Small intestine (tissue), 16 donors: ENCODE measurements at places on chromosomes 6 and 20.

DNA sequence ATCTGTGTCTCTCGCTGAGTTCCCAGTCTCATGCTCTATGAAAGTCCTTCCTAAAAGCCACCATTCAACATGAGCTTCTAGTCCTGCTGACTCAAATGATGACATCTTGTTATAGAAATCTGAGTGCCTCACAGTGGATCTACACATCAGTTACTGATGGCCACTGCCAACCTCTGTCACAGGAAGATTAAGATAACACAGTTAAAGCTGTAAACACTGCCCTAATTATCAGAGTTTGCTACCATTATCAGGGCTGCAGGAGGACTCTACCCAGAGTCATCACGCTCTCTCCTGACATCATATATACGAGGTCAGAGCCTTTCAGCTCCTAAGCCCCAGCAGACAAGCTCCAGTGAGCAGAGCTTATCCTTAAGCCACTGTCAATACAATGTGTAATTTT is 63.2 kb downstream of the HIVEP2 start:
- DNase-seq, result peak; percentile 68
- no peak overlapping the region for H3K4me3 ChIP-seq
- H3K4me1 ChIP-seq, result peaks cover 7% of the 10 kb centered on the region
- no peak overlapping the region for H3K27ac ChIP-seq

GRCh38 chr6:111207141-111207858 is 120.0 kb downstream of the SLC16A10 start:
- H3K27ac ChIP-seq, result no peak overlapping the region
- H3K27me3 ChIP-seq, result no peaks in the 10 kb centered on the region
- no peak for DNase-seq
- no peak overlapping the region for H3K4me3 ChIP-seq
- peaks cover 3% of the 10 kb centered on the region for H3K4me1 ChIP-seq
- no peaks in the 10 kb centered on the region for H3K36me3 ChIP-seq

- H3K27me3 ChIP-seq, result no peaks in the 10 kb centered on the region
- no peaks in the 10 kb centered on the region for H3K4me1 ChIP-seq
- H3K36me3 ChIP-seq, result no peaks in the 10 kb centered on the region
- H3K4me3 ChIP-seq, result no peak overlapping the region
- H3K27ac ChIP-seq, result no peak overlapping the region
Observed at GRCh38 chr6:44190715-44191114, 26.0 kb upstream of the MYMX start.

DNA sequence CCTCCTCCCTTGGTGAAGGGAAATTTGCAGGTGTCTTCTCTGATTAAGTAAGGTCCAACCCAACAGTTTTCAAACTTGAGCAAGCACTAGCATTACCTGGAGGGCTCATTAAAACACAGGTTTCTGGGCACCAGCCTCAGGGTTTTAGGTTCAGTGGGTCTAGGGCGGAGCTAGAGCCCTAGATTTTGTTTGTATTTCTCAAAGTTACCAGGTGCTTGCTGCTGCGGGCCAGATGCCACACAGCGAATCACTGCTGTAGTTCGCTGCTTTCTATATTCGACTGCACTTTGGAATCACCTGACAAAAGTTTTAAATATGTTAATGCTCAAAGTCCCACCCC is 869 bp downstream of the COL21A1 start:
- H3K36me3 ChIP-seq, result no peaks in the 10 kb centered on the region
- H3K27ac ChIP-seq, result no peak overlapping the region
- no peak for DNase-seq
- peaks cover 15% of the 10 kb centered on the region for H3K27me3 ChIP-seq

GRCh38 chr6:35258336-35258735 is 1.2 kb upstream of the ZNF76 start:
- no peak for DNase-seq
- no peak overlapping the region for H3K27ac ChIP-seq
- H3K36me3 ChIP-seq, result no peaks in the 10 kb centered on the region
- H3K4me1 ChIP-seq, result peaks cover 12% of the 10 kb centered on the region
- H3K4me3 ChIP-seq, result peak overlapping the region; percentile 91
- H3K27me3 ChIP-seq, result no peaks in the 10 kb centered on the region

GRCh38 chr6:15077006-15077405 is 168.9 kb upstream of the JARID2 start:
- H3K27ac ChIP-seq, result no peak overlapping the region
- H3K4me1 ChIP-seq, result no peaks in the 10 kb centered on the region
- no peak for DNase-seq

DNA sequence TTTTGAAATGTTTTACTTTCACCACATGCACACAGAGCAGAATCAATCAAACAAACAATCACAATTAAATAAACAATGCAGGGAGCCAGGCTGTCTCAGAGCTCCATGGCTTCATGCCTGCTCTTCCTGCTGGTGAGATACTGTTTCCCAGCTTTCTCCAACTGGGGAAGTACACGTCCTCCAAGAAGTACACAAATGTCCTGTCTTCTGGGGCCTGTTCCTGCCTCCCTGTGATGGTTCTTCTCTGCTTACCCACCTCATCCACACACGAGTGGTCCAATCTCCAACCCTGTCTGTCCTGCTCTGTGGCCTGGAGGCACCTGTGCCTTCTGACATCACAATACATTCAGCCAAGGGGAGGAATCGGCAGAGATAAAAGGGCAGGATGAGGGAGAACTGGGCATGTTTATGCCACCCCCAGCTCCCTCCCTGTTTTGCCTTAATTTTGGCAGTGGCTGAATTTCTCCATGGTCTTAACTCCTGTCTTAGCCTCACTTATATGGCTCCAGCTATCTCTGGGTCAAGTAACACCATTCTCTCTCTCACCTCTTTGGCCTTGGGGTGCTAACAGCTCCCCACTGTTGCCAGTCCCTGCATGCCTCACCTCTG is 25.3 kb upstream of the TTPAL start:
- no peaks in the 10 kb centered on the region for H3K36me3 ChIP-seq
- DNase-seq, result no peak
- H3K4me3 ChIP-seq, result no peak overlapping the region
- peak overlapping the region; percentile 53 for H3K27ac ChIP-seq

DNA sequence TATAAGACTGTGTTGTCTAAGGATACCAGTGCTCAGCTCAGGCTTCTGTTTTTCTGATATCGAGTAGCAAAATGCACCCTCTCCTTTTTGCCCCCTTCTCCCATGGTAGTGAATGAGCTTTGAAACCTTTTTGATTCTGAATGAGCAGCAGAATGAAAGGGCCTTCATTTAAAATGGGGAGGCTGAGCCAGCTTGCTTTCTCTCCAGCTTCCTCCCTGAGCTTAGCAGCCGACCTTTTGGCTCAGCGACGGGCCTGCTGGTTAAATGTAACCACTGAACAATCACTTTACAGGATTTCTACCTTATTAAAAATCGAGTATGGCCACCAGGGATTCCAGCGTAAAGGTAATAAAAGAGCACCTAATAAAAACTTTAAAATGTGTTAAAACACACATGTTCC is 133.7 kb upstream of the SPACA1 start:
- no peak overlapping the region for H3K27ac ChIP-seq
- no peak for DNase-seq
- H3K36me3 ChIP-seq, result no peaks in the 10 kb centered on the region
- no peak overlapping the region for H3K4me3 ChIP-seq
- H3K4me1 ChIP-seq, result no peaks in the 10 kb centered on the region
- no peaks in the 10 kb centered on the region for H3K27me3 ChIP-seq

GRCh38 chr6:41371992-41372831 is 36.8 kb downstream of the NCR2 start:
- no peak overlapping the region for H3K4me3 ChIP-seq
- DNase-seq, result peak; percentile 64
- H3K27ac ChIP-seq, result no peak overlapping the region
- peaks cover 45% of the 10 kb centered on the region for H3K4me1 ChIP-seq

DNA sequence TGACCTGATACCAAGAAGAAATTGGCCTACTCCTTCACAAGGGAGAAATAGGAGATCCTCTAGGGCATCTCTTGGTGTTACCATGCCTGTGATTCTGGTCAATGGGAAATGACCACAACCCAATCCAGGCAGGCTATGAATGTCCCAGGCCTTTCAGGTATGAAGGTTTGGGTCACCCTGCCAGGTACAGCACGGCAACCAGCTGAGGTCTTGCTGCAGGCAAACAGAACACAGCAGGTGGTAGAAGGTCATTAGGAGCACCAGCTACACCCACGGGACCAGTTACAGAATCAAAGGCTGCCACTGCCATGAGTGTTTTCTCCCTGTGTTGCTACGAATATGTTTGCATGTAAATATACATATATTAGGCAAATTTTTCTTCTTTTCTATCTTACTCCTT is 202.3 kb downstream of the ERMARD start:
- no peak overlapping the region for H3K27ac ChIP-seq
- no peak overlapping the region for H3K4me3 ChIP-seq
- DNase-seq, result no peak
- no peaks in the 10 kb centered on the region for H3K27me3 ChIP-seq
- H3K4me1 ChIP-seq, result no peaks in the 10 kb centered on the region

- H3K27me3 ChIP-seq, result no peaks in the 10 kb centered on the region
- DNase-seq, result no peak
- no peak overlapping the region for H3K4me3 ChIP-seq
- no peaks in the 10 kb centered on the region for H3K36me3 ChIP-seq
Observed at GRCh38 chr6:150238336-150238741, 95.5 kb downstream of the PPP1R14C start.

GRCh38 chr20:48760403-48760983 is 67.3 kb downstream of the PREX1 start:
- H3K27ac ChIP-seq, result peak overlapping the region; percentile 45
- H3K4me1 ChIP-seq, result no peaks in the 10 kb centered on the region

- H3K4me3 ChIP-seq, result no peak overlapping the region
- H3K36me3 ChIP-seq, result peaks cover 25% of the 10 kb centered on the region
- no peaks in the 10 kb centered on the region for H3K4me1 ChIP-seq
Observed at GRCh38 chr20:20593447-20594170, 118.8 kb downstream of the RALGAPA2 start.
